Stimulated activated CD8-positive, alpha-beta memory T cell treated with anti-CD3 and anti-CD28 coated beads, Interleukin-7, amount 100 ng/mL, for 1 hour (primary cell): ENCODE measurements at places on chromosomes 6 and 20.

- DNase-seq, result no peak
Observed at GRCh38 chr20:58044286-58044685, 184.2 kb downstream of the ANKRD60 start.

DNA sequence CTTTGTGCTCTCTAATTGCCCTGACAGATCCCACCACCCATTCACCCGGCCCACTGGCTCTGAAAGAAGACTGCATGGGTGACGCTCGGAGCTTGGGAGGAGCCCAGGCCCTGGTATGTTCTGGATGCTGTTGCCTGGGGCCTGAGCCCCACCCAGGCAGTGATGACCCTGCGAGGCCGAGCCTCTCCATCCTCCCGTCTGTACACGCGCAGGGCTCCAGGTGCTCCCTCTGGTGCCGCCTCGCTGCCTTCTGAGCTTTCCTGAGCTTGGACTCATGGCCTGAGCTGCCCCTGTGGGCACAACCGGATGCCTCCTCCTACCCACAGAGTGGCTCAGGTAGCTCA lies 61.2 kb downstream of the STK35 start:
- DNase-seq, result no peak

DNA sequence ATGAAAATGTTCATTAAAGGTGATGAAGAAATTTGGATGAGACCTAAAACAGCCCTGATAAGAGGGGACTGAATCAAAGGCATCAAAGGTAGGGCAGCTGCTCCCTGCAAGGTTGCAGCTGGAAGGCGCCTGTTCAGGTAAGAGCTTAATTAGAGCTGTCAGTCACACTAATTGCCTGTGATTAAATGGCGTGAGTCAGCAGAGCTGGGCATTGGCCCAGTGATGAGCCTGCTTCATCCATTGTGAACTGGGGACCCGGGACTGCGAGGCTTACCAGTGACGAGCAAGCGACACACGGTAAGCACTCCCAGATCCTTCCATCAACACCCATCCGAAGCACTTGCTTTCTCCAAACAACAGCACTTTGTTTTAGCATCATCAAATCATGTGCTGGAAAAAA lies 621.5 kb upstream of the CDH4 start:
- DNase-seq, result no peak

GRCh38 chr20:35702051-35702823 lies 3.0 kb downstream of the ROMO1 start:
- DNase-seq, result no peak

DNA sequence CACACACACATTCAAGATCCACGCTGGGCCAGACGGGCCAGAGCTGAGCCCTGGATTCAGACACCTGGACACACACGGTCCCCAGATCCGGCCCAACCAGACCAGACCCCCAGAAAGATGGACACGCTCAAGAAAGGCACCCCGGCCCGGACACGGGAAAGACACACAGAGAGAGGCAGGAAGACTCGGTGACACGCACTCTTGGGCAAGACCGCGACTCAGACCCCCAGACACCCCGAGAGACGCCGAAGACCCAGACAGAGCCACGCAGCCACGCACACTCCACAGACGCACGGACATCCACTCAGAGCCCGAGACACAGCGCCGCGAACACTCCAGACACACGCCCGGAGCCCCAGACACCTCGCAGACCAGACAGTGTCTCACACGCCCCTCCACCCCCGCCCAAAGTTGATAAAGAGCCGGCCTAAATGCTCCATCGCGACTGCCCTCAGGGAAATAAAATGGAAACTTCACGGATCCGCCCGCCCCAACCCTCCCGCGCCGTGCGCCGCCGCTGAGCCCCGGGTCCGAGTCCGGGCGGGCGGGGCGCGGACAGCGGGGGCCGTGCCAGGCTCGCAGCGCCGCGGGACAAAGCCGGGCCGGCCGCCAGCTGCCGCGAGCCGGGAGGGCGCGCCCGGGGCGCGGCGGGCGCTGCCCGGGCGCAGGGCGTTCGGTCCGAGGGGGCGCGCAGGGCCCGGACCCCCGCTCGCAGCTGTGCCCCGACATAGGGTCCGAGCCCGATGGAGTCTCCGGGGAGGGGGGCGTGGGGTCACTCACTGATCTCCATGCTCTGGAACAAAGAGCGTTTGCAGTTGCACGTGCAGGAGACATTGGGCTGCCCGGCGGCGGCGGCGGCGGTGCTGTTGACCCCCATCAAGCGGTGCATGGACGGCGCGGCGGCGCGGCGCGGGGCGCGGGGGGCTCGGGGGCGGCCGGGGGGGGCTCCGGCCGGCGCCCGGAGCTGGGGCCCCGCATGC lies 831 bp downstream of the PMEPA1 start:
- peak; percentile 21 for DNase-seq

DNA sequence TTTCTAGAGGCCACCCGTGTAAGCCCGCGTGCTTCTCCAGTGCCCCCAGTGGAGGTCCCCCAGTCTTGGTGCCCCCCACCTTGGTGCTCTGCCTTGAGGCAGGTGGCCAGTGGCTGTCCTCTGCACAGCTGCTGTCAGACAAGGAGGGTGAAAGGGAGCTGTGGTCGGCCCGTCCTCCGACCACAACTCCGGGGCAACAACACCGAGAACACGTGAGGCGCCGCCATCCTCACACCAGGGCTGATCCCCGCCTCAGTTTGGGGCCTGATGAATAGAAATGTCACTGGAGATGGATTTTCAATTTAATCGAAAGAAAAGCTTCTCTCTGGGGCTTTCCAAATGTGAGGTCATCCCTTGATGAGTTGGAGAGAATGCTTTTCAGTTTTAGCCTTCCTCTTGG lies 304.6 kb downstream of the CDH4 start:
- DNase-seq, result no peak

GRCh38 chr6:925656-926213 lies 232.8 kb upstream of the EXOC2 start:
- DNase-seq, result no peak

DNA sequence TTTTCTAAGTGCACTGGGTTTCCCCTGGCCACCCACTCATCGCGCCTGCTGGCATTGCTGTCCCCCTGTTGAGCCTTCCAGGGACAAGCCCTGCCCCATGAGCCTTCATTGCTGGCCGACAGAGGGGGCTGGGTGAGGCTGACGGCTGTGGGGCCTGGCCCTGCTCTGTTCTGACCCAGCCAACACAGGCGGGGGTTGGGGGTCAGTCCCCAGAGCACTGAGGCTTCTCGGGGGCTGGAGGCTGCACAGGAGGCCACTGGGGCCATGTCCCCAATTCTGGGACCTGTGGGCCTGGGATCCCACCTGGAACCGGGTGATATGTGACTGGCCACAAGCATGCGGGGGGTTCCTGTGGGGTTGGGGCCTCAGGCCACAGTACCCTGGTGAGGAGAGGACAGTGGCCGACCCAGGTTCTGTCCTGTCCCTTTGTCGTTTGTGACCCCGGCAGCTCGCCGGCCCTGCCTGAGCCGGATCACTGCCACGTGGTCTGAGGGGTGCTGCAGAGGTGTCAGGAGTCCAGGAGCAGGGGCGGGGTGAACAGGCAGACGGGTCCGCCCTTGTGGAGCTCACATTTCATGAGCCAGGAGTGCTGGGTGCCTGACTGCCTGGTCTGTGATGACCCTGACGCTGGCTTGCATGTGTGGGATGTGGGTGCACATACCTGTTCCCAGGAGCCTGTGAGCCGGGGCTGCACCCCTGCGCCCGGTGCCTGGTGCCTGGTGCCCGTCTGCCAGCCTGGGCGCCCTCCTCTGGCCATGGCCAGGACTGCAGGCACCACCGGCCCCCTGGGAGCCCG lies 2.1 kb upstream of the COL20A1 start:
- peak; percentile 19 for DNase-seq

- DNase-seq, result no peak
Observed at GRCh38 chr20:51444922-51445438, 97.5 kb downstream of the NFATC2 start.

- no peak for DNase-seq
Observed at GRCh38 chr6:104505838-104506237, 353.9 kb downstream of the HACE1 start.

DNA sequence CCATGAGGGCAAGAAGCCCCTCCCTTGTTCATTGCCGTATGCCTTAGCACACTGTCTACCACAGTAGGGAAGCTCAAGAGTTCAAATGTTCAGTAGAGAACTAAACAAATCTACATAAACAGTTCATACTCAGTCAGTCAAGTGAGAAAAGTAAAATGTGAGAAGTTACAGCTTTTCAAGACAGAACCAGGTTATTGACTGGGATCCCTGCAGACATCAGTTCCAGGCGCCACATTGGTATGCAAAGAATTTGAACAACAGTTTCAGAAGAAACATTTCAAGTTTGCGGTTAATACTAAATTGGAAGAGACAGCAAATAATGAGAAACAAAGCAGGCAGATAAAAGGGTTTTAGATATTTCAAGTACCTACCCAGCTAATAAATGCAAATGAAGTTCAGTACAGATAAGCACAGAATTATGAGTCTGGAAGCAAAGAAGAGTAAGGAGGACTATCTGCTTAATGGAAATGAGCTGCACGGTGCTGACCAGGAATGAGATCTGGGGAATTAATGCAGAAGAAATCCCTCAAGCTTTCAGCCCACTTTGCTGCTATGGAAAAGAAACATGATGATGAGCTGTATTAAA lies 246.2 kb downstream of the HACE1 start:
- DNase-seq, result no peak

- DNase-seq, result no peak
Observed at GRCh38 chr6:36924131-36924530, 30.4 kb upstream of the PI16 start.

GRCh38 chr6:12266571-12266970 lies 23.6 kb upstream of the EDN1 start:
- DNase-seq, result no peak

DNA sequence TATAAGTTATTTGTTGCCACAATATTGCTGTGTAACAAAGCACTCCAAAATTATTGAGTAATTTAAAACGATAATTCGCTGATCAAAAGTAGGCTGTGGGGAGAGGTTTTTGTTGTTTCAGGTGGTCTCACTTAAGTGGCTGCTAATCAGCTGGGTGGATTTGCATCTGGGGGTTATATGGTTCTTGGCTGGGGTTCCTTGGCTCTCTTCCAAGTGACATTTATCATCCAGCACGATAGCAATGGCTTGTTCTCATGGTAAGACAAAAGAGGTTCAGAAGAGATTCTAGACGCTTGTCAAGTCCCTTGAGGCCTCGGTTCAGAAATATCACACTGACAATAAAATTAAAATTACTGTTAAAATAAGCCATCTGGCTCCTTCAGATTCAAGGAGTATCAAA lies 1648.8 kb downstream of the GRIK2 start:
- no peak for DNase-seq

DNA sequence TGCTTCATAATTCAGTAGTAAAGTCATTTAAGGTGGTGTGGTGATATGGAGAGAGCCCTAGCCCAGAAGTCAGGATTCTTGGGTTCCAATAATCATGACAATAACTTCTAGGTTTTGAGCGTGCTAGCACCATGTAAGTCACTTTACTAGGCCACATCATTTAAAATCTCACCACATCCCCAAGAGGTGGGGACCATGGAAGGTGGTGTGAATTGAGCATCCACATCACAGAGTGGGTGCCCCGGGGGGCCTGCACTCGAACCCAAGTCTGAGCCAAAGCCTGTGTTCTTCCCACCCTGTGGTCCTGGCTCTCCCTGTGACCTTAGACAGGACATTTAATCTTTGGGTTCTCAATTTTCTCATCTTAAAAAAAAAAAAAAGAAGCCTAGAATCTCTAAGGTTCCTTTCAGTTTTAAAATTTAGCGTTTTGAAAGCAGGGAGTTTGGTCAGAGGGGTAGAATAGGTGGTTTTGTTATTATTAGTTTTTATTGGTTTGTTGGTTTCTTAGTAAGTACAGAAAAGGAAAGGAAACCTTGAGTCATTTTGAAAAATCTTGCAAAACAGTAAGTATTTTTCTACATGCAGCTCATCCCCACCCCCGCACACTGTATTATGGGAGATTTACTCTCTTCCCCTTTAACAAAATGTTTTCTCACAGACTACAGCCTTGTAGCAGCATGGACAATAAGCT lies 26.4 kb downstream of the ARMC2 start:
- DNase-seq, result no peak

DNA sequence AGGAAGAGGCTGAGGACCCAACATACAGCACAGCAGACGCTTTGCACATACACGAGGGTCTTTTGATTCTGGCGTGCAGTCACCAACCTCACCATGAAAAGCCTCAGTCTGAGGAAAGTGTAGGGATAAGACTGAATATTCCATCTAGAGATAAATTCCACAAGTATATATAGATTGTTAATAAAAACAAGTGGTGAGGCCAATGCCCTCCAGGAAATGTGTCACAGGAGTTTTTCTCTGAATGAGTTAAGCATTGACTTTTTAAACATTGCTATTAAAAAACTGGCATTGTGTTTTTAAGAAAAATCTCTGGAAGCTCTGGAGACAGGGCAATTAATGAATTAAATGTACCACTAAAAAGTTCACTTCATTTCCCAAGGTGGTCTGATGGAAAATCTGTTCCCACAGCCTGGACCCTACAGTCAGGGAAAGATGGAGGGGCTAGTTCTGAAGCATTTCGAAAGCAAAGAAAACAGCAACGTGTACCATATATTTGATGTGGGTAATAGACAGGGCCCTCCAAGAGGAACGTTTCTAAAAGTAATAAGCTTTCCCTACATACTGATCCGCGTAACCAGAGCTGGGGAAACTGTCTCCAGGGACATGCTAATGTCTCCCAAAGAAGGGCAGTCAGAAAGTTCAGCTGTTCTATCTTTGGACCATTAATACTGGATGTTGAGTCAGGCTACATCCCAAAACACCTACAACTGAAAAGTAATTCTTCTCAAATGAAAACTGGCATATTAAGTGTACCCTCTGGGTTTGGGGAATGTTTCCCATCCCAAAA lies 301.1 kb downstream of the FOXC1 start:
- DNase-seq, result no peak

- DNase-seq, result no peak
Observed at GRCh38 chr6:143123081-143123480, 62.4 kb downstream of the AIG1 start.

- no peak for DNase-seq
Observed at GRCh38 chr6:710601-711571, 17.9 kb upstream of the EXOC2 start.

GRCh38 chr6:156775717-156776116 lies 1.5 kb upstream of the ARID1B start:
- DNase-seq, result no peak

DNA sequence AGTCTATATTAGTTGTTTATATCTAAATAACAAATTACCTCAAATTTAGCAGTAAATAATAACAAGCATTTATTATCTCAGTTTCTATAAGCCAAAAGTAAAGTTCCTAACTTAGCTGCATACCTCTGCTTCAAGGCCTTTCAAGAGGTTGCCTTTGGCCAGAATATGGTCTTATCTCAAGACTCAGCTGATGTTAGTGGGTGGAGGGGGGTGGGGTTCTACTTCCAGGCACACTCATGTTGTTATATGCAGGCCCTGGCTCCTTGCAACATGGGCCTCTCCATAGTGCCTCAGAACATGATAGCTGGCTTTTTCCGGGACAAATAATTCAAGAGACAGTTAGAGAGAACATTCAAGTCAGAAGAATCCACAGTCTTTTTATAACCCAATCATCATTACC lies 266.0 kb downstream of the ADGRB3 start:
- no peak for DNase-seq

DNA sequence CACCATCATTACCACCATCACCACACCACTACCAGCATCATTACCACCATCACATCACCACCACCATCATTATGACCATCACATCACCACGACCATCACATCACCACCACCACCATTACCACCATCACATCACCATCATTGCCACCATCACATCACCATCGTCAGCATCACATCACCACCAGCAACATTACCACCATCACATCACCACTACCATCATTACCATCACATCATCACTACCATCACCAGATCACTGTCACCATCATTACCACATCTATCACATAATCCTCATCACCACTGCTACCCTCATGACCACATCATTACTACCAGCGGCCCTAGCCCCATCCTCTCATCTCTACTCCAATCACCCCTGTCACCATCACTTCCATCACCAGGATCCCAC lies 3.5 kb upstream of the SLC22A7 start:
- DNase-seq, result no peak

GRCh38 chr20:39421571-39422105 lies 459.5 kb downstream of the DHX35 start:
- DNase-seq, result no peak
